Stimulated activated CD8-positive, alpha-beta memory T cell treated with anti-CD3 and anti-CD28 coated beads, Interleukin-7, amount 100 ng/mL, for 48 hours (primary cell): ENCODE measurements at places on chromosomes 4 and X.

DNA sequence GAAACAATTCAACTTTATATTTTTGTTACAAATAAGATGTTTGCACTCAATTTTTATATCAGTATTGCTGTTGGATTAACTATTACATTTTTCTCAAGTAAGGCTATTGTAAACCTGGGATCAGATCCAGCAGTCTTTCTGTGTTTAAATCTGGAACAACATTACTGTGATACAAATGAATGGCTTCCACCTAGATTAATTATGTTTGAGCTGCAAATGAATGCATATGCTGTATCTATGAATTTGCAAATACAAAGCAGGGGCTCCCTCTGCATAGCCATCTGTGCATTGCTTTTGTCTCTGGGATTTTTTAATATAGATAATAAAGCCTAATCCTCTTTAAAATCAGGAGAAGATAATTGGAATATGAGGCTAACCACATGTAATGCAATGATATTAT lies 69.8 kb upstream of the NEIL3 start:
- no peak for DNase-seq

DNA sequence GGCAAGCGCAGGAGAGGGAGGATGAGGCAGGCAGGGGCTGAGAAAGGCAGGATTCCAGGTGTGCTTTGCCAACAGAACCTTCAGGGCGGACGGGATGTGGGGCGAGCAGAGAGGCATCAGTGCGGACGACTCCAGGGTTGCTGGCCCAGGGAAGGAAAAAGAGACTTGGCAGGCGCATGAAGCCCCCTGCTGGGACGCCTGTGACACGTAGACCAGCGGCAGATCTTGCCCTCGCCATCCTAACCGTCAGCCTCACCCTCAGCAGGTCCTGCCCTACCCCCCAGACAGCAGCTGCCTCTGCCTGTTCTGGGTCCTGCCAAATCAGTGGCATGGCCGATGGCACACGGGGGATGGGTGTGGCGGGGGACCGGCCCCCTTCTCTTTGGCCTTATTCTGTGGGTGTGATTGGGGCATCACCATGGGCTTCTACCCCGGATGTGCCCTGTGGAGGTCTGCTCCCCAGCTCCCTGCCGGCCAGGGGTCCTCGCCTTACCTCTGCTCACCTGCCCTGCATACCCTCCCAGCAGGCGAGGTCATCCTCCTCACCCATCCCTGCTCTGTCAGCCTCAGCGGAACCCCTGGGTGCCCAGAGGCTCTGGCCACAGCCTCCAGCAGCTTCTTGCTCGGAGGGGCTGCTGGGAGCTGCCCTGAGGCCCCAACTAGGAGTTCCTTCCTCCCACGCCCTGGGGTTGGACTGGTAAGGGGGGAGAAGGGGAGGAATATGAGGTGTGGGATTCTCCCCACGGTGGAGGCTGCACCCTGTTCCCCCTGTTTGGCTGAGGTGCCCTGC lies 2.9 kb upstream of the SH3BP2 start:
- DNase-seq = no peak

GRCh38 chr4:25859429-25860148 lies 3.2 kb downstream of the SEL1L3 start:
- DNase-seq = no peak

- no peak for DNase-seq
Measured at GRCh38 chr4:7132249-7132648, 60.1 kb upstream of the SORCS2 start.

DNA sequence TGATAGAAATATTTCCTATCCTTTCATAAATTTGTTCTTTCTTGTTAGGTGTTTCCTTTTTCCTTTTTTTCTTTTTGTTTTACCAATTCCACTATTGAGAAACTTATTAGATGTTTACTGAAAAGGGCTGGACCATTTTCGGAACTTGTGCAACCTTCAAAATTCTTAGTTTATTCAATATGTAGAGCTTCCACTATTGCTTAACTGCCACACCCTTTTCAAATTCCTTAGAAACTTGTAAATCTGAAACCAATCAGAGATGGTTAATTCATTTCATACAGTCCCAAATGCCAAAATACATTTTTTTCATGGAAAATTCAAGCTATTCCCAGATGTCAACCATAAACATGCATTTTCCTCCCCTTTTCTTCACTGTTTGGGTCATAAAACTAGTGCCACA lies 66.1 kb upstream of the SLC39A8 start:
- no peak for DNase-seq

GRCh38 chr4:82467471-82467870 lies 37.1 kb downstream of the ENOPH1 start:
- DNase-seq = no peak

GRCh38 chrX:131988236-131988635 lies 34.9 kb upstream of the STK26 start:
- DNase-seq = no peak

DNA sequence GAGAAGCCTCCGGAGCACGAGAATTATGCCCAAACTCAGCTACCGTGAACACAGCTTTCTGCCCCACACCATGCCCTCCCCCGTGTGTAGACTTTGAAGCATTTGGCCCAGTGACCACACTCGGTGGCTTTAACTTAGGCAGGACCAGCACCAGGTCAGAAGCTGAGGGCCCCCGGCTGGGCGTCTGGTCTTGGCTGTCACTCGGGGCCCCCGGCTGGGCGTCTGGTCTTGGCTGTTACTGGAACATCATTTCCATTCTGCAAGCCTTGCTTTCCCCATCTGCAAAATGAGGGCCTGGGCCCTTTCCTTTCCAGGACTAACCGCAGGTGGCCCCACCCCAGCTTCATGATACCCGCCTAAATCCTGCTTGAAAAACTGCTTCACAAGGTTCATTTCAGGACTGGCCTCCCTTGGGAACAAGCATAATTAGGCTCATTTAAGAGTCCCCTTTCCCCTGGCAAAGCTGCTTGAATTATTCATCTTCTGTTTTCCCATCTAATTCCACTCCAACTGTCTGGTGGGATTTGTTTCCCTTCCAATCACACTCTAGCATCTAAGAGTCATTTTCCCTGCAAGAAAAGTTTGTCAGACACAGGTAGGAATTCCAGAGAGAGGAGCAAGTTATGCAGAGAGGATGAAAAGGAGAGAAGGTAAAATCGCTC lies 82.5 kb downstream of the WFS1 start:
- no peak for DNase-seq

GRCh38 chr4:25320336-25320735 lies 7.8 kb downstream of the ZCCHC4 start:
- DNase-seq = no peak

DNA sequence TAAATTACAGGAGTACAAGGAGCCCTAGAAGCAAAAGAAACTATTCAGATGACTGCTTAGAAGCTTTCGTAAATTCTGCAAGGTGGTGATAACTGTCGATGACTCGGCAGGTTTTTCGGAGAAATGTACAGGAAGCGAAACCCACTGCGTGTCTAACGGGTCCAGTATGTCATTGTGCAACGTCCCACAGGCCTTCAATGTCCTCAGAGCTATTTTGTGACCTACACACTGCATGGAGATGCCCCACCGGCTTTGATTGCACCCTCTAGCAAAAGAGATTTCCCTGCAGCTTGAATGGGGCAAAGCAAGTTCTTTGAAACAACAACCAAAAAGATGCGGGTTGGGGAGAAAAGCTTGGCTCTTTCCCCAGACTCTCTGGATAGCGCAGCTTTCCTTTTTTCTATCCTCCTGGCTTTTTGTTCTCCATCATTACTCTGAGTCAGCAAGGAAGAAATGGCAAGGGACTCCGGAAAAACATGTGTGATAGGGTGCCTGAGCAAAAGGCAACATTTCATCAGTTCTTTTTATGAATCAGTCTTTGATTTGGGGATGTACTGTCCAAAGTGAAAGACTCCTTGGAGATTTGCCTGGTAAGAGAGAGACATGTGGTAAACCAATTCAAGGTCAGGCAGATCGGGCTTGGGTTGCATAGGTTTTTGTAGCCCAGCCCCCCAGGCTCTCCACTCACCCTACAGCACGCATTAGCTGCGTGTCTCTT lies 112.0 kb upstream of the TBL1X start:
- no peak for DNase-seq

- no peak for DNase-seq
Measured at GRCh38 chrX:39519566-39520301, 578.0 kb downstream of the BCOR start.

- DNase-seq = no peak
Measured at GRCh38 chr4:7950301-7951092, 10.8 kb upstream of the AFAP1 start.

GRCh38 chr4:69649207-69649606 lies 3.8 kb downstream of the UGT2A1 start:
- DNase-seq = no peak
